M059J (cell line): ENCODE measurements at places on chromosomes 2 and 18.

DNA sequence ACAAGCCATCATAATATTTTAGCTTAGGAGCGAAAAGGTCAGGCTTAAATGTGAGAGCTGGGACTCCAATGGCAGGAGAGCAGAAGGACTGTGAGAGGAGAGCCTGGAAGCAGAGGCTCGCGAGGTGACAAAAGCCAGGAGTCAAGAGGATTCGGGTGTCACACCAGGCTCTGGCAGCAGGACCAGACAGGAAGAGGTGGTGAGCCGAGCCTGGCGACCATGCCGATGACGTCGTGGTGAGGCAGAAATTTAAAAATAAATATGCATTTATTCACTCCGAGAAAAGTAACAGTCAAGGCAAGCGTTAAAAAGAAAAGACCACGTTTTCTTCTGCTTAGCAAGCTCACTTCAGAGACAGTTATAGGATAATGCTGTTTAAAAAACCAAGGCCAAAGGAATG lies 31.3 kb upstream of the ZNF236 start:
- DNase-seq: no peak

DNA sequence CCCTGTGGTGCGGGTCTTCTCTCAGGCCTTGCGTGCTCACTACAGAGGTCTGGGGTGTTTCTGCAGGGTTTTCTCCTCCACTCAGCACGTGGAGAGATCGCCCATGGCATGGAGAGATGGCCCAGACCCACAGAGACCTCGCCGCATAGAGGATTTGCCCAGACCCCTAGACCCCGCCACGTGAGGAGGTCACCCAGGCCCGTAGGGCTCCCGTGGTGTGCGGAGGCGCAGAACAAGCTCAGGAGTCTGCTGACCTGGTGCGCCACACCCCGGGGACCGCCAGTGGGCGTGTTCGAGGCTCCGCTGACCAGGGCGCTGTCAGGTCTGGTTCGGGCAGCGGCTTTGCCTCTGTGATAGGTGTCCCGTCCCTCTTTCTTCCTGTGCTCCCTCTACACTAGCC lies 64.5 kb downstream of the ADI1 start:
- DNase-seq: no peak

DNA sequence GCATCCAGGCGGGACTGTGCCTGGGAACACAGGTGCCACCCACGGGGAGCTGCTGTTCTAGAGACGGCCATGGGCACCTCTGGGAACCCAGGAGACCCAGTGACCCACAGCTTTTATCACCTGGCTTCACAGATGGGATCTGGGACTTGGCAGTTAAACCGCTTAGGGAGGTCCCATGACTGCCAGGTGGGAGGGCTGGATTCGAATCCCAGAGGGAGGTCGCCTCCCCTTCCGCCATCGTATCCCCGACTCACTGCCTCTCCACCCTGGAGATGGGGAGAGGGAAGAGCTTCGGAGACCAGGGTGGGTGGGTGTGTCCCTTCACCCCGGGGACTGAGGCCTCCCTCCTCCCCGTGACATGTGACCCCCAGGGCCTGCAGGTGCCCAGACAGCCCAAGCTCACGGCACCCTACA lies 169.4 kb downstream of the RTP5 start:
- no peak for DNase-seq

GRCh38 chr2:128377071-128377910 lies 58.6 kb upstream of the HS6ST1 start:
- DNase-seq: no peak

DNA sequence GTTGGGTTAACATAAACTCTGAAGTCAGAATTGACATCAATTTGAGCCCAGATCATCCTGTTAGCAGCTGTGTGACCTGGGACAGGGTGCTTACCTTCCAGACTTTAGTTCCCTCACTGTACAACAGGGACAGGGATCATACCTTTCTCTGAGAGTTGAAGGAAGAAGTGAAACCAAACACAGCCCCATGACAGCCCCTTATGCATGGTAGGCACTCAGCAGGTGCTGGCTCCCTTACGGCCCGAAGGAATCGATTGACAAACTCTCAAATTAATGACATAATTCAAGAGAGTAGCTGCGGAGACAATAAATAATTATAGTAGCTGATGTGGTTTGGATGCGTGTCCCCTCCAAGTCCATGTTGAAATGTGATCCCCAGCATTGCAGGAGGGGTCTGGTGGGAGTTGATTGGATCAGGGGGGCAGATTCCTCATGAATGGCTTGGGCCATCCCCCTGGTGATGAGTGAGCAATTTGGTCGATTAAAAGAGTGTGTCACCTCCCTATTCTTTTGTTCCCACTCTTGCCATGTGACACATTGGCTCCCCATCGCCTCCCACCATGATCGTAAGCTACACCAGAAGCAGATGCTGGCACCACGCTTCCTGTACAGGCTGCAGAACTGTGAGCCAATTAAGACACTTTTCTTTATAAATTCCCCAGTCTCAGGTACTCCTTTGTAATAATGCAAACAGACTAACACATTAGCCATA lies 72.4 kb downstream of the ODC1 start:
- DNase-seq: no peak

- no peak for DNase-seq
Observed at GRCh38 chr2:180334514-180334913, 327.4 kb upstream of the CWC22 start.

- peak; percentile 64 for DNase-seq
Observed at GRCh38 chr2:18232731-18233438, 327.6 kb downstream of the RDH14 start.

DNA sequence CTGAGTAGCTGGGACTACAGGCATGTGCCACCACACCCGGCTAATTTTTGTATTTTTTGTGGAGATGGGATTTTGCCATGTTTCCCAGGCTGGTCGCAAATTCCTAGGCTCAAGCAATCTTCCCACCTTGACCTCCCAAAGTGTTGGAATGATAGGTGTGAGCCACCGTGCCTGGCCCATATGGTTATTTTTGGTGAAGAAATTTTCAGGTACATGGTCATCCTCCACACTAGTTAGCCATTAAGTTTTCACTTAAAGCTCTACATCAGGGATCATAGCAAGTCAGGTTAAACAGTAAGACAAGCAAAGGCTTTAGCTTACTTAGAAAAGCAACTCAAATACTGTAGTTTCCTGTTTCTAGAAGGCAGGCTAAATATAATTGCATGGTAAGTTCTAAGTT lies 104.3 kb upstream of the GRB14 start:
- DNase-seq: no peak

DNA sequence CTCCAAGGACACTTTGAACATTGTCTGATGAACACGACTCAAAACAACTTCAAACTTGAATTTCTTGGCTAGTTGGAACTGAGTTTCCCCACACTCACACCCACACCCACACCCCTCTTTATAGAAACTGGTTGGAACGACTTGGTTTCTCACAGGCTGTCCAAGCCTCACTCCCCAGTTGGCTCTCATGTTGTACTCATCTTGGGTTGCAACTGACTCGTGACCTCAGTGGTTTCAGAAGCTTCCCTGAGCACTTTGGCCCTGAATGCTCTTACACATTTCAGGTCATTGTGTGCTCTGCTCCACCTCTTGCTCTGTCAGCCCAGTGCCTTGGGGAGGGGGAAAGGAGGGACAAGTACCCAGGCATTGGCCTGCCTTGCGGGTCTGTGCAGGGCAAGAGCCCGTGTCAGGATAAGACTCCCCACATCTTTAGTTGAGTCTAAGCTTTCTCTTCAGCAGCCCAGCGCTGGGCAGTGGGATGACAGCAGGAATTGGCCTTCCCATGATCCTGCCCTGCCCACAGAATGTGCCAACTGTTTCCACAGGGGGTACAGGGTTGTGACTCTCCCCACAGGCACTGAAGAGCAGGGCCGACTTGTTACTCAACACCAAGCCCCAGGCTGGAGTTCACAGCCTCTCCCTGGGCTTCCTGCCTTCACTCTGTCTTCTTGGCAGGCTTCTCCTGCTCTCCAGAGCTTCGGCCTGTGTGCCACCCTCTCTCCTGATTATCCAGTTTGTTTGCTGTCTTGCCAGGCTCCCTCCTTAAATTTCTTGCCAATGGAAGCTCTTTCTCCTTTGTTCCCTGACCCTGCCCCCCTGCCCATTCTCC lies 104.6 kb downstream of the RTN4 start:
- peak; percentile 85 for DNase-seq

- no peak for DNase-seq
Observed at GRCh38 chr2:138713069-138713496, 67.1 kb downstream of the NXPH2 start.

DNA sequence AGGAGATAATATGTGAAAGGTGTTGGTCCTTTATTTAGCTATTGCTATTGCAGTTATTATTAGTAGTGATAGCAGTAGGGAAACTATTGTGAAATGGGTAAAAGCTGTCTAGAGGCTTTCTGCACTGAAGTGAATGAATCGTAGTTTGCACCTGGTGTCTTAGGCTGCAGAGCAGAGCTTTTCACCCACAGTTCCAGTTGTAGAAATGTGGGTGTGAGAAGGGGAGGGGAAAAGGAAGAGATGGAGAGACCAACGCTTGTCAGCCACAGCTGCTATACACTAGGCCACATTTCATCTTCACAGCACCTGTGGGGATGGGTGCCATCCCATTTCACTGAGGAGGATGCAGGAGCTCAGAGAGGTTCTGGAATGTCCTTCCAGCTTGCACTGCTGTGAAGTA lies 50.0 kb downstream of the TRPM8 start:
- no peak for DNase-seq

DNA sequence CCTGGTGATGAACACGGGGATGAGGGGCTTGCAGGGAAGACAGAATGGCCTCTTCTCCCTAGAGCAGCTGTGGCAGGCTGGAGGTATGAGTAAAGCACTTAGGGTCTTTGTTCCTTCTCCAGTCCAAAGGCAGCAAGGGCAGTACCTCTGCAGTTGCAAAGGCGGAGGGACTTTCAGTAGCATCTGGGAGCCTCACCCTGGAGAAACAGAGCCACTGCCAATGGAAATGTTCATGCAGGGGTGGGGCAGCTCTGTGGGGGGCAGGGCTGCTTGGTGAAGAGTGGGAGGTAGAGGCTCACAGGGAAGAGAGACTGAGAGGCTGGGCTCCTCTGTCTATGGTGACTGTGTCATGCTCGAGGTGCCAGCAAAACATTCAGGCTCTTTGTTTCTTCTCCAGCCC lies 344.1 kb upstream of the CHAC2 start:
- DNase-seq: no peak

GRCh38 chr2:191352536-191352935 lies 107.3 kb downstream of the MYO1B start:
- peak; percentile 83 for DNase-seq

GRCh38 chr18:2905854-2906703 lies 59.3 kb downstream of the EMILIN2 start:
- DNase-seq: peak; percentile 43

DNA sequence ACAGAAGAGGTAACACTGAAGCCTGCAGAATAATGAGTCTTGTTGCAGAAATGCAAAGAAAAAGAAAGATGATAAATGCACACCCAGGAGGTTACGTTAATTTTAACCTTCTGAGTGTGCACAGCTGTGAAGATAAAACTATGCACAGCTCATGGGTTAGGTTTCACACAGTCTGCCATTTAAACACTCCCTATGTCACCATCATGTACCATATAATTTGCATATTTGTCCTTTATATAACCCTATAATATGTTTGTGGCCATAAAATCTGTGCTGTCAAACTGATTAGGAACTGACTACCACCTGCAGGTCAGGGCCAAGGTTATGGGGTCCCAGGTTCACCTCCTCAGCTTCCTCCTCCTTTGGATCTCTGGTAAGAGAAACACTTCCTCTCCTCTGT lies 205.5 kb downstream of the RPIA start:
- DNase-seq: no peak
